Naive thymus-derived CD8-positive, alpha-beta T cell (primary cell): ENCODE measurements at places on chromosomes 5 and 9.

DNA sequence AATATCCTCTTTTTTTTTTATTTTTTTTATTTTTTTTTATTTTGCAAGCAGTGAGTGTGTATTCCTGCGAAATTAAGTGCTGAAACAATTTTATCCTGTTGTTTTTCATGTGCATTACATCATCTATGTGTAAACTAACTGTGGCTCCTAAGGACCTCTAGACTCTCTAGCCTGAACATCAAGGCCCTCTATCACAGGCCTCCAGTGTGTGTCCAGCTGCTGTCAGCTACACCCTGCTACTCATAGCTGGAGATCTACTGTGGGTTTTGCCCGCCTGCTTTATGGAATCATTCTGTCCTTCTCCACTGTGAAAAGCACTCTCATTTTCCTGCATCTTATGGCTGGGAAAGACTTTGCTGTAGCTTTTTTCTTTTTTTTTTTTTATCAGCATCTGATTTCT is 157.8 kb downstream of the KCTD16 start:
- H3K4me3 ChIP-seq = no peak overlapping the region
- no peaks in the 10 kb centered on the region for H3K4me1 ChIP-seq
- no peaks in the 10 kb centered on the region for H3K36me3 ChIP-seq
- no peak overlapping the region for H3K27ac ChIP-seq

DNA sequence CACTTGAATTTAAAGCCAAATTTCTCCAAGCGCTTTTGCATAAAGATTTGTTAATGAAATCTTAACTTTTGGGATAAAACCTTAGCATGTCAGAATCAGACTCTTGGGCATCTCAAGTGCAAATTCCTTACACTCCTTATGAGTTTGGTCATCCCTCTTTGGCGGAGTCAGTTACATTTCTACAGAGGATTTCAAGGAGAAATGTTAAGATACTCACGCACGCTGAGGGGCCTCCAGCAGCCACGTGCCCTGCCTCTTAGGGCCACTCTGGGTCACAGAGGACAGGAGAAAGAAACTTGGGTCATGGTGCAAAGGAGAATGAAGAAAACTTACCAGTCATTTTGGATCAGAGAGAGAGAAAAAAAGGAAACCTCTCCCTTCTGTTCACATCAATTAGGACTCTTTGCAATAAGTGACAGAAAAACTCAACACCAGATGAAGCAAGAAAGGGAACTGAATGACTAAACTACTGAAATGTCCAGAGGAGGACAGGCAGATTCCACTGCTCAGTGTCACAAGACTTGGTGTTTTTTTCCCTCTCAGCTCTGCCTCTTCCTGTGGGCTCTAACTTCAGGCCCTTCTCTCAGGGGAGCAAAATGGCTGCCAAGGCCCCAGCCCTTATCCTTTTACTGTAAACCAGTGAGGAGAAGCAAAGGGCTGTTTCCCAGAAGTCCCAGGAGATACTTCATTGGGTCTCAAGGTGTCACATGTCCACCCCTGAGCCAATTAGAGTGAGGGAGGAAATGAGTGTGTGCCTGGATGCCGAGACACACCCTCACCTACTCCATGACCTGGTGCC is 63.3 kb upstream of the NFIL3 start:
- no peak overlapping the region for H3K27ac ChIP-seq
- peaks cover 12% of the 10 kb centered on the region for H3K27me3 ChIP-seq
- no peak for DNase-seq
- no peaks in the 10 kb centered on the region for H3K36me3 ChIP-seq
- no peak overlapping the region for H3K4me3 ChIP-seq

GRCh38 chr5:98458004-98458403 is 315.5 kb upstream of the RGMB start:
- H3K4me3 ChIP-seq = no peak overlapping the region
- DNase-seq = no peak
- peaks cover 6% of the 10 kb centered on the region for H3K27me3 ChIP-seq
- H3K27ac ChIP-seq = no peak overlapping the region

DNA sequence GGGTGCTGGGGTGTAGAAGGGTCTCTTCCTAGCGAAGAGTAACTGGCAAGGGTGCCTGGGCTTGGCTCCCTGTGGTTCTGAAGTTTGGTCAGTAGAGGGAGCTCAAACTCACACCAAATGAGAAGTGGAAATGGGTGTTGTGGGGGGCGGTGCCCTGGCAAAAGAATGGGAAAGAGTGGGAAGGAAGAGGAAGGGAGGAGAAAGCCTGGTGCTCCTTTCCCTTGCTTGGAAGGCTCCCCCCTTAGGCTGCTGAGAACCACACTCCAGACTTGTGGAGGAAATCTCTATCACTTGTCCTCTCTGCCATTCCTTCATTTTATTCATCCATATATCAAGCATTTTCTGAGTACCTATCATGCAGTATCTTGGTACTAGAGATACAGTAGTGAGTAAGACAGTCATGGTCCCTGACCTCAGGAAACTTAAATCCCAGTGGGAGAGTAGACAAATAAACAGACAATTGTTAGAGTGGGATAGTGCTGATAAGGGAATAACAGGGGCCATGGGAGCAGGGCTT is 13.0 kb downstream of the SLC4A9 start:
- H3K4me1 ChIP-seq = peaks cover 2% of the 10 kb centered on the region
- no peak overlapping the region for H3K4me3 ChIP-seq
- H3K36me3 ChIP-seq = no peaks in the 10 kb centered on the region
- H3K27ac ChIP-seq = no peak overlapping the region
- no peaks in the 10 kb centered on the region for H3K27me3 ChIP-seq

GRCh38 chr5:168755548-168756093 is 176.5 kb upstream of the PANK3 start:
- DNase-seq = no peak
- H3K4me3 ChIP-seq = no peak overlapping the region
- no peaks in the 10 kb centered on the region for H3K36me3 ChIP-seq
- H3K27me3 ChIP-seq = no peaks in the 10 kb centered on the region

GRCh38 chr5:156532921-156533320 is 206.0 kb downstream of the SGCD start:
- peaks cover 3% of the 10 kb centered on the region for H3K27me3 ChIP-seq
- no peak overlapping the region for H3K4me3 ChIP-seq
- DNase-seq = no peak
- no peaks in the 10 kb centered on the region for H3K4me1 ChIP-seq
